ENCODE measurements at places on chromosomes 1 and 21. TPM values are rescaled to one million over a fixed set of nuclear protein-coding genes. Genes with fewer than 3 reads are reported as not detected.

- peaks cover 20% of the 10 kb centered on the region for H3K4me1 ChIP-seq
- no peaks in the 10 kb centered on the region for H3K36me3 ChIP-seq
- H3K27ac ChIP-seq = no peak overlapping the region
- no peak for DNase-seq
- no peak overlapping the region for H3K4me3 ChIP-seq
Observed at GRCh38 chr1:183783342-183783741, 21.6 kb upstream of the RGL1 start.

DNA sequence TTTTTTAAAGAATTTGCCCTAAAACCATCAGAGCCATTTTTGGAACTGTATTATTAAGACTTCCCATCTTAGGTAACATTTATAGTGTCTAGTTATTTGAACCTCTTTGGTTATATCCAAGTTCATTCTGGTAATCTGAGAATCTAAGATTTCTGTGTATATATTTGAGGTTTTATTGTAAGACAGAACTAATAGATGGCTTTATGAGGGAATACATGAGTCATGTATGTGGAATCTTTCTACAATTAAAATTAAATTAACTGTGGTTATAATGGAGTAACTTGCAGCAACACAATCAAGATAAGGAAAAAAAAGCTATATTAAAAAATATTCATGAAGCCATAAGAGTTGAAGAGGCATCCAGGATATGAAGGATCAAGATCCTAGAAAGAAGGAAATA is 92.1 kb downstream of the UBE2U start:
- no peak for DNase-seq
- no peaks in the 10 kb centered on the region for H3K4me1 ChIP-seq
- no peaks in the 10 kb centered on the region for H3K36me3 ChIP-seq
- H3K4me3 ChIP-seq = no peak overlapping the region
- H3K27me3 ChIP-seq = no peaks in the 10 kb centered on the region

- H3K27ac ChIP-seq = no peak within 1 kb of the TSS
- no peak for DNase-seq
- H3K4me3 ChIP-seq = no peak within 1 kb of the TSS
- peaks cover 4% of the 10 kb centered on the region for H3K4me1 ChIP-seq
- peaks cover 34% of the 10 kb centered on the region for H3K27me3 ChIP-seq
Observed at GRCh38 chr1:6045561-6045960, at the start of gene KCNAB2. Gene KCNAB2, plus strand, starts transcription at chr1:6045888. Its CDS starts 5,649 bp downstream, at chr1:6051537.

DNA sequence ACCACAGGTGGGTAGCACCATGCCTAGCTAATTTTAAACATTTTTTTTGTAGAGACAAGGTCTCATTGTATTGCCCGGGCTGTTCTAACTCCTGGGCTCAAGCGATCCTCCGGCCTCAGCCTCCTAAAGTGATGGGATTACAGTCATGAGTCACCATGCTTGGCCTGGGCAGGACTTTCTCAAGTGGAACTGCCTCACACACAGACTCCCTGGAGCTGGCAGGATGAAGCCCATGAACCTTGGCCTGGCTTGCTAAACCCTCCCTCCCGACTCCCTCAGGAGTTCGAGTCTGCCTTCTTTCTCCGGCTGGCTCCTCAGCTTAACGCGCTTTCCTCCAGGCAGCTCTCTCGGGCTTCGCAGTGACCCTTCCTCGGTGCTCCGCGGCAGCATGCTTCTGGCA is 7.7 kb upstream of the ECE1 start:
- H3K27ac ChIP-seq = no peak overlapping the region
- DNase-seq = no peak
- no peaks in the 10 kb centered on the region for H3K27me3 ChIP-seq
- no peak overlapping the region for H3K4me3 ChIP-seq
- peaks cover 35% of the 10 kb centered on the region for H3K4me1 ChIP-seq
- H3K36me3 ChIP-seq = no peaks in the 10 kb centered on the region

DNA sequence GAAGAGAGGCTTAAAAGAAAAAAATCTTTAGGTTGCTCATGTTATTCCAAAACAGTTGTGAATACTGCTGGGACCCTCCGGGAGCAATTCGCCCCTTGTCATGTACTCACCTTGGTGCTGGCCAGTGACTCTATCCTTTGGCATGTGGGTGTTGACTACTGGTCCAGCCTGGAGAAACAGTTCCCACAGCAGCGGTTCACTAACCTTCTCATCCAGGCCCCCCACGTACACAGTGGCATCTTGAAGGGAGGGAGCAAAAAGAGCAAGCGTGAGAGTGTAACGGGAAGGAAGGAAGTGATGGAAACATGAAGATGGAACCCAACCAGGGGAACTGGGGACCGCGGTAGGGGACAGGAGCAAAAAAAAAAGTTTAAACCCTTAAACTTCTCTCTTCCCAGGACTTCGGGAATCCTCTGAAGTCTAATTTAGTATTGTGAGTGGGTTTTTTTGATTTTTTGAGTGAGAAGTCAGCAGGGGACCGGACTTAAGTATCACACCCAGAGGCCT is 494 bp downstream of the SF3B4 start:
- peaks cover 17% of the 10 kb centered on the region for H3K4me1 ChIP-seq
- H3K4me3 ChIP-seq = peak overlapping the region; percentile 99
- H3K36me3 ChIP-seq = peaks cover 45% of the 10 kb centered on the region
- H3K27ac ChIP-seq = peak overlapping the region; percentile 97

DNA sequence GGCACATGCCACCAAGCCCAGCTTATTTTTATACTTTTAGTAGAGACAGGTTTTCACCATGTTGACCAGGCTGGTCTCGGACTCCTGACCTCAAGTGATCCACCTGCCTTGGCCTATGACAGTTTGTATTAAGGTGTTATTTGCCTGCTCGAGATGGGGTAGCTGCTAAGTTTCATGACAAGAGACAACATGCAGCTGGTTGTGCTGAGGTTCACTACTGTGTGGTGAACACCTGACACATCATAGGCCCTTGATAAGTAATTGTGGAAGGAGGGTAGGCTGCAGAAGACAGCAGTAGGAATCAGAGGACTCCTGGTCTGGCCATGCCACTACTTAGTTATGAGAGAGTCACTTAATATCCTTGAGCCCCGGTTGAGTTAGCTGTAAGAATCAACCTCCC is 46.2 kb downstream of the PLPP3 start:
- peaks cover 46% of the 10 kb centered on the region for H3K36me3 ChIP-seq
- no peaks in the 10 kb centered on the region for H3K27me3 ChIP-seq
- peak overlapping the region; percentile 16 for H3K4me3 ChIP-seq
- peak overlapping the region; percentile 35 for H3K27ac ChIP-seq

DNA sequence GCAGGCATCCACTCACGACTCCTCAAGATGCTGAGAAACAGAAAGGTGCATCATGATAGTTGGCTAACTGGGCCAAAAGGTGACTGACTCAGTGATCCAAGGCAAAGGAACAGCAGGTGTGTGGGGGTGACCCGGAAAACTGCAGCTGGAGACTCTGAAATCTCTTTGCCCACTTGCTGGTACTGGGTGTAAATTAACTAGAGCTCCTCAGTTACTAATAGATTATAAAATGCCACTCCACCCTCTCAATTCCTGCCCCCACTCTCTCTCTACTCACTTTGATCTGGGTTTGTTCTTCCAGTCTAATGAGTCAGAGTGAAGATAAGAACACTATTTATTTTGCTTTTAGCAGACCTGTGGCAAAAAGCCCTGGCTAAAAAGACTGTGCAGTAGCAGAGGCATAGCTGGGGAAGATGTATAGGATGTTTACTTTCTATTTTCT is 7.2 kb upstream of the PIGC start:
- H3K4me1 ChIP-seq = peaks cover 40% of the 10 kb centered on the region
- peak overlapping the region; percentile 51 for H3K4me3 ChIP-seq
- no peaks in the 10 kb centered on the region for H3K27me3 ChIP-seq
- peak overlapping the region; percentile 94 for H3K27ac ChIP-seq
- H3K36me3 ChIP-seq = no peaks in the 10 kb centered on the region
- DNase-seq = no peak

DNA sequence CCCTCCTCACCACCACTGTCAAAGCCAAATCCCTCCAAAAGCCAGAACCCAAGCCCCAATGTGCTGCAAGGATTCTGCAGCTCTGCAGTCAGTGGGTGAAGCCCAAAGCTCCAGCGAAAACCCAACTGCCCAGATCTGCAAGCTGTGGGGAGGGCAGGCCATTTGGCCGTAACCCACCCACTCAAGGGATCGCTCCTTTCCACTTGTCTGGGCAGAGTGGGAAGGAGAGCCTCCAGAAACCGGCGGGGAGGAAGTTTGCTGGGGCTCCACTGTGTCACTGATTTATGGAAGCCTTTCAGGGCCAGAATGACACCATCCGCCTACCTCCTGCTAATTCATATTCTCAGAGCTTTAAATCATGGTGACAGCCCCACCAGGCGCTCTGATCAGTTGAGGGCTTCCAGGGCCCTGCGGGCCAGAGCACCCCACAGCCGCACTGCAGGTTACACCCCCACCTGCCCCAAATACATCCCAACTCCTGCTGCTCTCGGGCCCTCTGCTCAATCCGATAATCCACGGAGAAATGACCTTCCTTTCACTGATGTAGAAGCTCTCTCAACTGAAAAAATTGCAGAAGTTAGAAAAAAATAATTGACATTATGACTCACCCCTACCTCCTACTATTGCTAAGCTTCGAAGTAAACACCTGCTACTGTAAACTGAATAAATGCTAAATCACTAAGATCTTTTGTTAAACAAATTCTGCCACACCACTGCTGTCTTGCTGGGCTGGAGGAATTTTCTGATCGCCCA is 40.6 kb upstream of the RAB4A start:
- peak overlapping the region; percentile 97 for H3K27ac ChIP-seq
- peak; percentile 68 for DNase-seq
- peak overlapping the region; percentile 71 for H3K4me3 ChIP-seq
- no peaks in the 10 kb centered on the region for H3K36me3 ChIP-seq
- peaks cover 54% of the 10 kb centered on the region for H3K4me1 ChIP-seq

Gene TTC24
- not detected for total RNA-seq

DNA sequence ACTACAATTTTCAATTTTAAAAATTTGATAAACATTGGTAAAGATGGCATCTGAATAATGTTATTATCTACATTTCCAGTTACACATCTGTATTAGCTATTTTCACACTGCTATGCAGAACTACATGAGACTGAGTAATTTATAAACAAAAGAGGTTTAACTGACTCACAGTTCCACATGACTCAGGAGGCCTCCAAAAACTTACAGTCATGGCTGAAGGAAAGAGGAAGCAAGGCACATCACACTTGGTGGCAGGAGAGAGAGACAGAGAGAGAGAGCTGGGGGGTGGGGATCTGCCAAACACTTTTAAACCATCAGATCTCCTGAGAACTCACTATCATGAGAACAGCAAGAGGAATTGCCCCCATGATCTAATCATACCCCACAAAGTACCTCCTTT is 850.0 kb downstream of the LTN1 start:
- no peaks in the 10 kb centered on the region for H3K4me1 ChIP-seq
- DNase-seq = no peak
- no peaks in the 10 kb centered on the region for H3K36me3 ChIP-seq
- no peaks in the 10 kb centered on the region for H3K27me3 ChIP-seq

GRCh38 chr1:192601567-192601966 is 26.0 kb downstream of the RGS1 start:
- no peaks in the 10 kb centered on the region for H3K4me1 ChIP-seq
- no peak overlapping the region for H3K27ac ChIP-seq
- no peaks in the 10 kb centered on the region for H3K27me3 ChIP-seq

DNA sequence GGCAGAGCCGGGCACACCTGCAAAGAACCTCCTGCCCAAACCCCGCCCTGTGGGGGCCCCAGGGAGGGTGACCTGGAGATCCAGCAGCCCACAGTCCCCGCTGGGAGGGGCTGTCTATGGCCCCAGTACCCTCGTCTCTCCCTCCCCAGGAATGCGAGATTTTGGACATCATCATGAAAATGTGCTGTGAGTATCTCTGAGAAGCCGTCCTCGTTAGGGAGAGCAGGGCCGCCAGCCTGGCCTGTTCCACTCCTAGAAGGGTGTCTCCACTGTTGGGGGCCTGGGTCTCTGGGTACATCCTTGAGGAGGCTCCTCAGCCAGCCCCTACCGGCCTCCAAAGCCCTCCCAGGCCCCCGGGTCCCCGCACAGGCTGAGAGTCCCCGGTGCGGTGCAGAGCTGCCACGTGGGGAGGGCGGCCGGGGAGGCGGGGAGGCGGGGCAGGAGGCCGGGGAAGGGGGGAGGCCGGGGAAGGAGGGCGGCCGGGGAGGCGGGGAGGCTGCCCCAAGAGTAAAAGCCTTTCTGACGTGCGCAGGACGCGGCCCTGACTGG is 18.7 kb downstream of the COL6A1 start:
- H3K36me3 ChIP-seq = no peaks in the 10 kb centered on the region
- H3K4me1 ChIP-seq = peaks cover 5% of the 10 kb centered on the region
- H3K27me3 ChIP-seq = no peaks in the 10 kb centered on the region
- H3K4me3 ChIP-seq = no peak overlapping the region

DNA sequence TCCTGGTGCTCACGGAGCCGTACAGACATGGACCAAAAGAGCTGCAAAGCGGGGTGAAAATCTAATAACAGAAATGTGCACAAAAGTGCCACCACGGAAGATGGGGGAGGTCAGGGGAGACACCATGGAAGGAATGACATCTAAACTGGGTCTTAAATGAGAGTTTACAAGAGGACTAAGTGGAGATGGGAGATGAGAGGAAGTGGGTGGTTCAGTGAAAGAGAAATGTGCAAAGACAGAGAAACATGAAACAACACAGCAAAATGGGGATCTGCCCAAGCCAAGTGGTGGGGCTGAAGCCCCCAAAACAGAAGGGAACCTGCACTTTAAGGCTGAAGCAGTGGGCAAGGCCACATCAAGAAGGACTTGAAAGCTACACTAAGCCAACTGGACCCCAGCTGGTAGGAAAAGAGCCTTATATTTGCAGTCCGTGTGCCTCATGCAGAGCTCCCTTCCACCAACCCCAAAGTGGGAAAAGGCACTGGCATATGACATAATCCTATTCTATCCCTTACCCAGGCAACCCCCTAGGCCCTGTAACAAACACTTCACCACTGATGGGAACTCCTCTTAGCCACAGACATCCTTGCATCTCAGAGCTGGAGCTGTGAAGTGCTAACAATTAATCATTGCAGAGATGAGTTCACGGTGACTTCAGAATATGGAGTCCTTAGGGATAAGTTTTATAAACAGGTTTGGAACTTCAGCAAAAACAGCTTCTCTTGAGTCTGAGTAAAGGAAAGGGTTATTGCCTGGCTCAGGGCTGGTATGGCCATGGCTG is 198.6 kb upstream of the EDN2 start:
- DNase-seq = no peak
- no peak overlapping the region for H3K4me3 ChIP-seq
- no peaks in the 10 kb centered on the region for H3K36me3 ChIP-seq
- peaks cover 6% of the 10 kb centered on the region for H3K4me1 ChIP-seq
- H3K27ac ChIP-seq = no peak overlapping the region

- no peak for DNase-seq
- peaks cover 14% of the 10 kb centered on the region for H3K4me1 ChIP-seq
- no peak overlapping the region for H3K4me3 ChIP-seq
- H3K27me3 ChIP-seq = peaks cover 11% of the 10 kb centered on the region
- no peak overlapping the region for H3K27ac ChIP-seq
Observed at GRCh38 chr1:5988596-5989285, 3.5 kb downstream of the NPHP4 start.

Gene MTMR11
- total RNA-seq = 21.0 TPM

Gene ELF3
- total RNA-seq = 237 TPM

All from type B pancreatic cell (in vitro differentiated cells).